ENCODE measurements at places on chromosomes 13 and 19. TPM values are rescaled to one million over a fixed set of nuclear protein-coding genes. Genes with fewer than 3 reads are reported as not detected.

DNA sequence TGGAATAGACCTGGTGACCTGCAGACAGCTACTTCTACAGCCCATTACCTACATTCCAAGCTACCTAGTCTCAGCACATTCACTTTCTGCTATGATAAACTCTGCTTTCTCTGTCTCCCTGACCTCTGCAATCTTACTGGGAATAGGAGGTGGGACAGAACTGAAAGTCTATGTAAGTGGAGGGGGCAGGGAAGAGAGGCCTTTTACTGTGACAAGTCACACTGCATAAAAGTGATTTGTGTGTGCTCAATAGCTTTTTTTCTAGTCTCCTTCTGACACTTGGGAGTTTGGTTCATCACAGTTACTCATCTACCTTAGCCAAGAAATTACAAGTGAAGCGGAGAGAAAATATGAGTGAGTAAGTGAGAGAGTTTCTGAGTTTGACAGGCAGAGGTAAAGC lies 322.4 kb downstream of the OLFM4 start:
- DNase-seq: no peak

- peak; percentile 85 for DNase-seq
Measured at GRCh38 chr19:43774103-43774939, 6.5 kb downstream of the KCNN4 start.

- DNase-seq: no peak
Measured at GRCh38 chr13:94325650-94326049, 153.8 kb downstream of the DCT start.

The ACP7 gene
- total RNA-seq: not detected

The FRY gene
- 76.6 TPM for total RNA-seq

The ACTMAP gene
- 18.5 TPM for total RNA-seq

DNA sequence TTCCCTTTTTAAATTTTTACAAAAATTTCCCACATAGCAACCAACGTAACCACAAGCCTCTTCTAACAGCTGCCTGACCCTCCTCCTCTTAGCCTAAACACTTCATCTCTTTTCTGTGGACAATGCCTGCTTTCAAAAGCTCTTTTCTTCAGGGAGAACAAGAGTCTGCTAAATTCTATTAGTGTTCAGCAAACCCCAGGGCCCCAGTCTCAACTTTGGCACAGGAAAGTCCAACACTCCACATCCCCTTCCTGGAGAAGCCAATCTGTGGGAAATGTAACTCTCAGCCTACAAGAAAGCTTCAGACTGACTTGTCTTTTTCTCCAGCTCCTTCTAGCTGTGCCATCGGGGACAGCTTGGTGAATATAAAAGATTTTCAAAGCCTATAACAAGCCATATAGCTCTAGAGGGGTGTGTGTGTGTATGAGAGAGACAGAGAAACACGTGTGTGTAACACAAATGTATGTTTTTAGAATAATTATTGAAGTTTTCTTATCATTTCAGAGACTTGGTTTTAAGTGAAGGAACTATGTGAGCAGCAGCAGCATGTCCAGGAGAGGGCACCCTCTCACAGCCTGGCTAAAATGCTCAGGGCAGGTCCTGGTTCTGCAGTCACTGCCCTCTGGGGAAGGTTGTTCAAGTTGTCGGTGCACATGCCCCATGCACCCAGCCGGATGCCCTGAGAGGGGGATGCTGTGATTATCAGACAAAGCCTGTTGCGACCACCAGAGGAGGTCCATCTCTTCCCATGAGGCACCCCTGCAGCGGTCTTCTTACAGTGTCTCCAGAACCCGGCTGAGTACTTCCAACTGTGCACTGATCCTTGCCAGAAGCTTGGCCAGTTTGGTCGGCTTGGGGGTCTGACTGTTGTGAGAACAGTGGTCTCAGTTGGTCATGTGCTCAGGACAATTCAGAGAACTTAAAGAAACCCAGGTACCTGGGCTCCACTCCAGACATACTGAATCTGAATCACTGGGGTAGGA lies 34.4 kb downstream of the CCDC70 start:
- DNase-seq: no peak

DNA sequence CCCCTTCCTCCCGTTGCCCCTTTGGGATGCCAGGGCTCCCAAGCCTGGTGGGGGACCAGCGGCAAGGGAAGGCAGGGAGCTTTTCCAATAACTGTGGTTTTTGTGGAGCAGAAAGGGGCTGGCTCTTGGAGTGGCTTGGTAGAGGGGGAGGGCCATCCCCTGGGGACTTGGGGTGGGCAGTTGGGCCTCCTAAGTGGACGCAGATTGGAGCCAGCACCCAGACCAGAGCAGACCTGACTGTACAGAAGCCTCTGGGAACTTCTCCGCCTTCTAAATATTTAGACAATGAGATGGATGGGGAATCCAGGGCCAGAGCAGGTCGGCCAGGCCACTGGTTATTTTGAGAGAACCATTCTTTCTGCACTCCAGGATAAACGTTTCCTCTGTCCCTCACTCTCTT lies 4.2 kb downstream of the PTGIR start:
- DNase-seq: no peak

The ELSPBP1 gene
- total RNA-seq: not detected

GRCh38 chr19:39212375-39212742 lies 8.3 kb upstream of the SYCN start:
- DNase-seq: peak; percentile 72

- no peak for DNase-seq
Measured at GRCh38 chr13:39463611-39464010, 139.4 kb downstream of the LHFPL6 start.

- DNase-seq: no peak
Measured at GRCh38 chr13:54016542-54016941, 987.9 kb downstream of the OLFM4 start.

DNA sequence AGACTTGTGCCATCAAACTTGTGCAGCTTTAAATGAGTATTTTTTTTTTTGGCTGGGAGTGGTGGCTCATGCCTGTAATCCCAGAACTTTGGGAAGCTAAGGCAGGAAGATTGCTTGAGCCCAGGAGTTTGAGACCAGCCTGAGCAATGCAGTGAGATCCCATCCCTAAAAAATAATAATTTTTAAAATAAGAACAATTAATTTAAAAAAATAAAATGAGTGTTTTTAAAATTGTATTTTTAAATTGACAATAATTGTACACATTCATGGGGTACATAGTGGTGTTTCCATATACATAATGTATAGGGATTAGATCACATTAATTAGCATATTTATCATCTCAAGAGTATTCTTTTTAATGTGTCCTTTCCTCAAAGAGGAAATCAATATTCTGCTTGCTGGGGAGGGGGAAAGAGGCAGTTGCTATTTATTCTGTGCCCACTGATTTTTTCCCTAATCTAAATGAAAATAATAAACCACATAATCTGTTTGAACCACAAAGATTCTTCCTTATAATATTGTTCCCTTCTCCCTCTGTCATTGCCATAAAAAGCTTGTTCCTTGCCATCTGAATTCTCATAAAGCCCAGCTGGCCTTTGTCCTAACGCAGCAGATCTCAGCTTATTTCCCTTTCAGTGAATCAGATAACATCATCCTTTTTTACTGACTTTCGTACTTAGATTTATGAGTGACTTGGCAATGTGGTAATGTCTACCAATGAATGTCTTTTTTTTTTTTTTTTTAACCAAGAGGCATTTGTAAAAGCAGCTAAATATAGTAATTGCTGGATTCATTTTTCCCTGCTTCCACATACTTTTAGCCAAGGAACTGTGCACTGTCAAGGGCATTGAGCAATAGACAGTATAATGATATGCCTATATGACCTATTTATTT lies 81.8 kb upstream of the RUBCNL start:
- no peak for DNase-seq

DNA sequence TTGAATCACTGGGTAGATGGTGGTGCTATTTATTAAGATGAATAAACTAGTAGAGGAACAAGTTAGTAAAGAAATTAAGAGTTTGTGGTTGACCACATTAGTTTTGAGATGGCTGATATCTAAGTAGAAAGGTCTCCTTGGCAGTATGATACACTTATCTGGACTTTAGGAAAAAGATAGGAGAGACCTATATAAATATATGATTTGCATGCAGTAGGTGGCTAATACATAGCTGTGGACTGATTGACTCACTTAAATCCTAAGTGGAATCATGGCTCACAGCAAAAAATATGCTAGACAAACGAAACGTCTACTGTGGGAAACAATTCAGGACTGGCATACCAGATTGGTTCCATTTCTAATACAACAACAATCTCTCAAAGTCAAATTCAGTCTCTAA lies 92.0 kb downstream of the CAB39L start:
- DNase-seq: no peak

The ERICH4 gene
- not detected for total RNA-seq

- no peak for DNase-seq
Measured at GRCh38 chr19:46115396-46116106, 8.9 kb downstream of the IGFL3 start.

- DNase-seq: no peak
Measured at GRCh38 chr13:31756346-31756745, 17.0 kb downstream of the RXFP2 start.

DNA sequence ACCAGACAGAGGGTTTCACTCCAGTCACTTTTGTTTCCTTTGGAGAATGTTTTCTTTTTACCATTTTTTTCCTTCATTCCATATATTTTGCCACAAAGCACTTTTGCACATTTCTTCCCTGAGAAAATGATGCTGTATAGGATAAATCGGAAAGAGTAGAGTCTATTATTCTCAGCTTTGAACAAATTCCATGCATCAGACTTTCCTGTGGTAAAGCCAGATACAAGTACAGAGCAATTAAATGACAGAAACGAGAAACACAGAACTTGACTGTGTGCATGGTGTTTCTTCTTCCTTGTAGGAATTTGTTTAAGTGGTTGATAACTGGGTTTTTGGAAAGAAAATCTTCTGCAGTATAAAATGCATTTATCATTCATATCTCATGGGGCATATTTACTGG lies 107.4 kb upstream of the CSNK1A1L start:
- no peak for DNase-seq

The GIPC3 gene
- 6.5 TPM for total RNA-seq

- peak; percentile 72 for DNase-seq
Measured at GRCh38 chr13:60392131-60392530, 4.9 kb upstream of the TDRD3 start.

DNA sequence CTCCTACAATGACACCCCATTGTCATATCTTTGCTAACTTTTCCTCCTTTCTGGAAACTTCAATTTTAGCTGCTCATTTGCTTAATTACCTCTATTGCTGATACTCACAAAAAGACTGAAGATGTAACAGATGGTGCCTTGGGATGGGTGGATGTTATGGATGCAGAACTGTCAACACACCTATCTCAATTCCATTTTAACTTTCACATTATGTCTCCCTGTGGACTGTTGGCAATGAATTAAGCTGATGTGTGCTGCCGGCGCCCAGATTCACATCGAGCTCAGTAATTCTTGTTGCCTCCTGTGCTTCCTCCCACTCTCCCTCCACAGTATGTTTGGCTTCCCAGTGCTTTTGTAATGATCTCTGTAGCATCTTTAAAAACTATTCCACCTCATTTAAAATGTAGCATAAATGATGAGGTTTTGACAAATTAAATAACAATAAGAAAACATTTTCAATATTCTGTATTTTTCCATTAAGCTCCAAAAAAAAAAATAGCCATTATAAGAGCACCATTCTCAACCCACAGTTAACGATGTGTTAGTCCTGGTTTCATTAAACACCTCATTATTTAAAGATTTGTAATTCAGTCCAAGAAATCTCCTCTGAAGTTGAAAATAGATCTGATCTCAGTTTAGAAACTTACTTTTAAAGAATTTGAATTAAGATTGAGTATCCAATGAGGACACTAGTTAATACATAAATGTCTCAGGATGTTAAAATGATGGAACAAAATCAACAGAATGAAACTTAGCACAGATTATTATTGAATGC lies 99.9 kb upstream of the FAM216B start:
- no peak for DNase-seq

DNA sequence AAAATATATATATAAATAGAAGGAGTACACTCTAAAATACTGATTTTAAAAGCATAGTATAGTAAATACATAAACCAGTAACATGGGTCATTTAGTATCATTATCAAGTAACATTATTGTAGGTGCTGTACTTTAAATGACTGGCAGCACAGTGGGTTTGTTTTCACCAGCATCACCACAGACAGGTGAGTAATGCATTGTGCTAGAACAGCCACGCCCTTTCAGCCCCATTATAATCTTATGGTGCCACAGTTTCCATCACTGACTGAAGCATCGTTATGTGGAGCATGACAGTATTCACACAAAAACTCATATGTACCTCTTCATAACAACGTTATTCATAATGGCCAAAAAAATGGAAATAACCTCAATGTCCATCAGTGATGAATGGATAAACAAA lies 88.3 kb downstream of the DHRS12 start:
- no peak for DNase-seq

- DNase-seq: no peak
Measured at GRCh38 chr13:50122455-50122854, 107.2 kb downstream of the KCNRG start.

The ONECUT3 gene
- not detected for total RNA-seq

DNA sequence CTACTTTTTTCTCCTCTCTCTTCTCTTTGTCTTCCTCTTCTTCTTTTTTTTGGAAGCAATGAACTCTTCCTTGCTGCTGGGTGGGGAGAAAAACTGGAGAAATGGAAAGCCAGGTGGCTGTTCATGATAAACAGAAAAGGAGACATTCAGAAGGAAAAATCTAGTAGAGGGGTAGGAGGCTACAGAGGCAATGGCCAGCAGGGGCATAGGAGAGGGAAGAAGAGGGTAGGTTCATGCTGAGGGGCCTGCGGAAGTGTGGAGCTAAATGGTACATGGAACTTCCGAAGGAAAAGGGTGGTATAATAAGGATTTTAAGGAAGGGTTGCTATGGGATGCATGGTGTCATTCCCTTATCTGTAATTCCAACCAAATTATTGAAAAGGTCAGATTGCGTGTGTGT lies 17.5 kb upstream of the HS6ST3 start:
- DNase-seq: no peak

GRCh38 chr19:42606660-42607351 lies 12.1 kb upstream of the CEACAM8 start:
- peak; percentile 90 for DNase-seq

The SERP2 gene
- 2.8 TPM for total RNA-seq

DNA sequence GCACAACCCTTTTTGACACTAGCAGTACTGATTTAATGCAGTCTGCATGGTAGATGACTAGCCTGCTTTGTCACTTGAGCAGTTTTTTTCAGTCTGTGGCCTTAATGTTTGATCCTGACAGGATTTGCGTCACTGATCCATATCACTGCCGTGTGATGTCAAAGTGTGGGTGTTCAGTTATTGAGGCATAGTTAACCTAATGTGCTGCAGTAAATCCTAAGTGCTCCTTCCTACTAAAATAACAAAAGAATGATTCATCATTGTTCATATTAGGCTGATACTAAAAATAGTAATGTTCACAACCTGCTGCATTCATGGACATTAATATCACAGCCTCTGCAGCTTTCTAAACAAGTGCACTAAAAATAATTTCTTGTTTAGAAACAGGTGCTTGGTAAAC lies 121.9 kb upstream of the MLNR start:
- no peak for DNase-seq

The RFPL4A gene
- not detected for total RNA-seq

The ADM5 gene
- total RNA-seq: 1.9 TPM

GRCh38 chr19:29942404-29943261 lies 594 bp downstream of the URI1 start:
- peak; percentile 84 for DNase-seq

The NEK5 gene
- total RNA-seq: 0.52 TPM

- no peak for DNase-seq
Measured at GRCh38 chr19:2391118-2391725, 31.2 kb downstream of the TMPRSS9 start.

The COMMD6 gene
- 142 TPM for total RNA-seq

- DNase-seq: no peak
Measured at GRCh38 chr19:50801107-50801506, 10.9 kb downstream of the ACP4 start.

GRCh38 chr19:37654629-37655300 lies 500 bp downstream of the ZFP30 start:
- peak; percentile 77 for DNase-seq

- DNase-seq: no peak
Measured at GRCh38 chr13:87120476-87120875, 550.7 kb upstream of the SLITRK5 start.

The ADGRL1 gene
- total RNA-seq: 26.3 TPM

All from upper lobe of right lung (tissue), 1 donor.